ENCODE measurements at places on chromosomes 2 and 18.

GRCh38 chr2:60450488-60450887, 103.0 kb downstream of the BCL11A start:
- DNase-seq, result no peak

DNA sequence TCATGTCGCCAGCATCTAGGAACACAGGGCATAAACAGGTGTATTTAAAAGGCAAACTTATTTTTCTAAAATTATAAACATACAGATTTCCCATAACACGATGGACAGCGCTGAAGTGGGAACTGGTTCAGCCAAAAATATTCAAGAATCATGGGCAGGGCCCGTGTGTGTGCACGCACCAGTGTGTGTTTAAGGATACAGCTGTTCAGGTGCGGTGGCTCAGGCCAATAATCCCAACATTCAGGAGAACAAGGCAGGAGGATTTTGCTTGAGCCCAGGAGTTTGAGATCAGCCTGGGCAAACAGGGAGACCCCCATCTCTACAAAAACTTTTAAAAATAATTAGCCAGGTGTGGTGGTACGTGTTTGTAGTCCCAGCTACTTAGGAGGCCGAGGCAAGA, 288.6 kb upstream of the HDAC4 start:
- DNase-seq, result no peak

- DNase-seq, result no peak
These were observed 7.1 kb downstream of the MREG start for GRCh38 chr2:216006164-216006663.

- DNase-seq, result no peak
These were observed 71.2 kb downstream of the MEP1B start for GRCh38 chr18:32261003-32261402.

DNA sequence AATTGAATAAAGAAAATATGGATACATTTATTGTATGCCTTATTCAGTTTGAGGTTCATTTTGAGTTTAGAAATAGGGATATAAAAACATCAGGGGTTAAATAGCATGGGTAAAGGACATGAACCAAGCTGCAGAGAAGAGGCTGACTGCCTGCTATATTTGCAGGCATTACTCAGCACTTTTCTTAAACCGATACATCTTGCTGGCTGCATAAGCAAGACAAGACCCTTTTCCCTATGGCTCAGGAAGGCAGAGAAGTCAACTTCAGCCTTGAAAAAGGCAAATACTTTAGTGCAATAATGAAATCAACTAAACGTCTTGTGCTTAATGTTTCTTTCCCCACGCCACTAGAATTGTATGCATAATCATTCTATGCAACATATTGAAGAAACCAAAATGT, 36.4 kb downstream of the SCN1A start:
- no peak for DNase-seq

GRCh38 chr2:154490530-154490929, 208.0 kb upstream of the KCNJ3 start:
- no peak for DNase-seq

All from non-pigmented ciliary epithelial cell (primary cell).